Smooth muscle cell of the coronary artery (primary cell): ENCODE measurements at places on chromosomes 1 and 21. TPM values are rescaled to one million over a fixed set of nuclear protein-coding genes. Genes with fewer than 3 reads are reported as not detected.

Gene LBR
- 7.8 and 20.8 TPM in 2 replicates for total RNA-seq

Gene ARHGAP30
- under 0.01 TPM in 1 of 2 replicates, not detected in the other for total RNA-seq

Gene CAPN2
- 337 and 509 TPM in 2 replicates for total RNA-seq

Gene TSPEAR
- not detected in 2 replicates for total RNA-seq

Gene PGLYRP4
- total RNA-seq, result not detected in 2 replicates
